ENCODE measurements at places on chromosomes 11 and 22.

DNA sequence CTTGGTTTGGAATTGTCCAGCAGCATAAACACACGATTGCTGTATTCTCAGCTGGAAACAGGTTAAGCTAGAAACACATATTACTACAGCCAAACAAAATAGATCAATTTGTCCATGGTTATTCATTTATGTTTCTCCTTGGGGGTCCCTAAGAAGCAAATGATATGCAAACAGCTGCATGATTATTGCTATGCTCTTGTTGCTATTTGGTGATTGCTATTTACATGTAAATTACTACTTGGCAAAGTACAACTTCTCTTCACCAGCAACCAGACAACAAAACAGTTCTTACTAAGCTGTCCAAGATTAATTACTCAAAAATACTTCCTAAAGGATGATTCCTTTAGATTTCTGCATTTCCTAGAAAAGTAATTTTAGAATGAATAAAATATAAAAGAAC lies 567.9 kb upstream of the ARHGAP42 start:
- no peak for DNase-seq

GRCh38 chr22:39039306-39040126 lies 1.1 kb upstream of the APOBEC3F start:
- no peak for DNase-seq

- no peak for DNase-seq
These were observed 107.0 kb downstream of the FAM76B start for GRCh38 chr11:95682552-95682951.

- DNase-seq, result no peak
These were observed 61.0 kb upstream of the NAV2 start for GRCh38 chr11:19651653-19652052.

GRCh38 chr22:43008921-43009320 lies 6.0 kb downstream of the PACSIN2 start:
- no peak for DNase-seq

DNA sequence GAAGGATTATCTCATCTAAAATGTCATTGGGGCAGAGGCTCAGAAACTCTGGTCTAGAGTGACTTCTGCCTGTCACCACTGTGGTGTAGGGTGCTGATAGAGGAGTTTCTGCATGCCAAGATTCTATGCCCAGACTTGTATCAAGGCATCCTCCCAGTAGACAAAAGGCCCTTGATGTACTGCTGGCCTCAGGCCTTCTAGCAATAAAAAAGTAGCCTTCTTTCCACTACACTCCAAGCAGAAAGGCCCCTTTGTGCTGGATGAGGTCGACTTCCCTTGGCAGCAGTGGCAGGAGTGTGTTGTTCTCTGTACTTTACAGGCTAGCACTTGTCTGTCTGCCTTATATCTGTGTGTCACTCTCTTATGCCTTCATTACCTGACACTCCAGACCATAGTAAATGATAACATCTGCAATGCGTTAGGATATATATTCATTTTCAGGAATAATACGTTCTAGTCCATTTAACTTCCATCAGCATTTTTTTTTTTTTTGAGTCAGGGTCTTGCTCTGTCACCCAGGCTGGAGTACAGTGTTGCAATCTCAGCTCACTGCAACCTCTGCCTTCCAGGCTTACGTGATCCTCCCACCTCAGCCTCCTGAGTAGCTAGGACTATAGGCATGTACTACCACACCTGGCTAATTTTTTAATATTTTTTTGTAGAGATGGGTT lies 49.5 kb upstream of the RRM1 start:
- DNase-seq, result no peak

GRCh38 chr11:72831521-72832300 lies 17.5 kb downstream of the ATG16L2 start:
- peak; percentile 89 for DNase-seq

DNA sequence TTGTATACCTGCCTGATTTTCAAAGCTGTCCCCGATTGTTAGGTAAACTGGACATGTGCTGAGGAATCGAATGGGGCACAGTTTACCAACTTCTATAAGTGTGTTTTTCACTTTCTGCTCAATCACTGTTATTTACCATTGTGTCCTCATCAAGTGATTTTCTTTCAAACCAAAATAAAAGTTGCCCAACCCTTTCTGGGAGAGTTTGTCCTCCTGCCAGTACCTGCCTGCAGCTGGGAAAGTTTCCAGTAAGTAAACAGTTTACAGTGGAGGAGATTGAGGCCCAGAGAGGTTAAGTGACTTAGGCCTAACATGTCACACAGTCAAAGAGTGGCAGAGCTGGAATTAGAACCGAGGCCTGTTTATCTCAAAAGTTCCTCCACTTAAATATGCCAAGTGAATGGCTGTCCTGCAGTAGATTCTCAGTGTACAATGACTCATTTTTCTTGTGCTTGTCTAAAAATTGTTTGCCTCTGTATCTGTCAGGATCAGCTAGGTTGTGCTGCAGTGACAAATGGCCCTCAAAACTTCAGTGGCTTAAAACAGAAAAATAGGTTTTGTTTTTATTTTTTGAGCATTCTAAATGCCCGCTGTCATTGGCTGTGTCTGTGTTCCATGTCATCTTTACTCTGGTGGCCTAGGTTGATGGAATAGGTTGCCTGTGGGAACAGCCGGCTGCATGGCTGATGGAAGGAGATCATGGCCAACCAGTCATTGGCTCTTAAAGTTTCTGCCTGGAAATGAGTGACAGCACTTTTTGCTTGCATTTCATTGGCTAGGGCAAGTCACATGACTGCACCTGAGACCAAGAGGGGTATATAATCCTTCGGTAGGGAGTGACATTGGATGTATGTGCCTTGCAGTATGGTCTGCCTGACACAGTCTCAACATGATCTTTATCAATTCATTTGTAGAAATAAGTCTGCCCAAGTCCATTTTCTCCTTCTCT lies 61.8 kb upstream of the CRYBB3 start:
- no peak for DNase-seq

DNA sequence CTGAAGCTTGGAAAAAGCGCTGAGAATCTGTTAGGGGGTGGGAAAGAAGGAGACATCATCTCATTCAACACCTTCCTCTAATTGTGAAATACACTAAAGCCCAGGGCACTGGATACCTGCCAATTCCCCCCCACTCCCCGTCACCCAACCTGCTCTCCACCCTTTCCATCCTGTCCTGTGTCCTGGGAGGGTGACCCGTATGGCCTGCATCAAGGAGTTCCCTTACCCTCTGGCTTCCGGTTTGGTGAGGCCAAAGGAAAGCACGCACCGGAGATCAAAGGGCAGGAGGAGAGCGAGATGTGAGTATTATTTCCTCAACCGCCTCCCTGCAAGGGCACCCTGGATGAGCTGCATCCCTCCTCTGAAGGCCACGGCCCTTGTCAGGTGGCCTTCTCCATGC lies 65.0 kb upstream of the PTPRJ start:
- no peak for DNase-seq

- peak; percentile 23 for DNase-seq
These were observed 53.7 kb downstream of the ARFGAP3 start for GRCh38 chr22:42803389-42803788.

DNA sequence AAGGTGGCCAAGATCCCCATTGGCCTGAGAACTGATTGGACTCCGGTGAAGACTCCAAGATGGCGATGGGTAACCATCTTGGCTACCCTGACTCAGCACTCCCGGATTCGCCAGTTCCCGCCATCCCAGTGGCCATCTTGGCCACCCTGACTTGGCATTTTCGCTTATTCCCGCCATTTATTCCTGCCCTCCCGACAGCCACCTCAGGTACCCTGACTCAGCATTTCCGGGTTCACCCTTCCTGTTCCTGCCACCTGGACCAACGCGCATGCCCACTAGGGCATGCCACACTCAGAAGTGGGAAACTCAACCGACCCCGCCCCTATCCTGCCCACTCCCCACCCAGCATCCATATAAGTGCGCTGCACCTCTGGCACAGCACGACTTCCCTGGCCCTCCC lies 7.8 kb downstream of the OR8K5 start:
- DNase-seq, result no peak

GRCh38 chr11:77179048-77179447 lies 51.0 kb downstream of the MYO7A start:
- DNase-seq, result no peak
